T47D (cell line): ENCODE measurements at places on chromosomes 3 and 15.
A peak's percentile ranks its signal among the peaks of the same experiment; 100 is the strongest.

DNA sequence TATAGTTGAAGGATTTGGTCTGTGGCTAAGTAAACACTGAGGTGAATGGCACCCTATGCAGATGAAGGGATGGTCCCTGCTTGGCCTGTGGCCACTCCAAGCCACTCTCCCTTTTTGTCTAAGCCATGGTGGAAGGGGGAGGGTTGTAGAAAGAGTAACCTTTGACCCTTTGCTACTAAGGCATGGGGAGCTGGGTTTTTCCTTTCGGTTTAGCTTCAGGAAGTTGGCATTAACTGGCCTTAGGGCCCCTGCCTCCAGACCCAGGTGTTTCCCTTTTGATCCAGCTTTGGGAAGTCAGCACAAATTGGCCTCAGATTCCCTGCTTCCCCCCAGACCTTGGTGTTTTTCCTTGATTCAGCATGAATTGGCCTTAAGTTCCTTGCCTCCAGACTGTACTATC is 49.5 kb downstream of the EFCAB12 start:
- no peak for DNase-seq

- DNase-seq = no peak
These were observed 119.8 kb downstream of the PDCD6IP start for GRCh38 chr3:33918126-33918756.

DNA sequence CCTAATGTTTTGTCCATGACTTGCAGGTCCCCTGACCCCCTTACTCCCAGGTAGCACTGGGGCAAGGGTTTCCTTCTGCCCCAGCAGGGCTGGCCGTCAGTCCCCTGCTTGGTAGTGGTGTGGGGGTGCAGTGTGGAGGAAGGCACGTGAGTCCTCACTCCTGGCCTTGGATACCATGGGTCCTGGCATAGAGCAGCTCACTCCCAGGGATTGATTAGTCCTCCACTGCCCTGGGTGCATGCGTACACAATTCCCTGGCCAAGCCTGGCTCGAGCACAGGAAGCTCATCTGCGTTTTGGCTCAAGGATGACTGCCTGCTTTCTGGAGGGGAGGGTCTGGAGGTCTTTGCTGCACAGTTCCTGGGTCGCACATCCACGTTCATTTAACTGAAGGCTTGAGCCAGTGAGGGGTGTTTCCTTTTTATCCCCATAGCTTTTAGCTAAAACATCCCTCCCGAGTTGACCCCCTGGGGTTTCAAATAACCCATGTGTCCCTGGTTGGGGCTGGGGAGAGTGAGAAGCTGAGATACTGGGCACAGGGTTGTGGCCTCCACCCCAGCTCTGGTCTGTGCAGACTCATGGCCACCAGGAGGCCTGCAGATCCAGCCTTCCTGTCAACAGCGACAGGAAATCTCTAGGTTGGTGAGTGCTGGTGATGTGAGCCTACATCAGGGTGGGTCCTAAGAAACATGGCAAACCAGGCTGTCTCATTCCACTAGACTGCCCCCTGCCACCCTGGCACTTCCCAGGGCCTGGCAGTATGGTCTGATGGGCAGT is 11.5 kb downstream of the HEMK1 start:
- no peak for DNase-seq

- no peak for DNase-seq
These were observed 273.5 kb upstream of the CCDC54 start for GRCh38 chr3:107103786-107104185.

DNA sequence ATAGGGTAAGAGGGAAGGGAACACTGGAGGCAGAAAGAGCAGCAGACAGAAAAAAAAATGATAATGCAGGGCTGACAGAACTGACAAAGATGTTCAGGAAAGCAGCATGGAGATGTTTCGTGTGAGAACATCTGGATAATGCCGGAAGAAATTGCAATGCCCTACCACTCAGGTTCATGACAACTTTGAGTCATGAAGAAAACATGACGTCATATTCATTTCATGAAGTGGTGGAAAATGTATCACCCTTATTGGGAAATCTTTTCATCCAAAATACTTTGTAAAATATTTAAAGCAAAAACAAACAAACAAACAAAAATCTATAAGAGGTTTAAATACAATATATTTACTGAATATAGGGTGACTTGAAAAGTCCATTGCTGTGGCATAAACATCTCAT is 305.4 kb upstream of the IGF1R start:
- no peak for DNase-seq

GRCh38 chr15:74994236-74994635 is 1.1 kb upstream of the SCAMP5 start:
- DNase-seq = no peak

DNA sequence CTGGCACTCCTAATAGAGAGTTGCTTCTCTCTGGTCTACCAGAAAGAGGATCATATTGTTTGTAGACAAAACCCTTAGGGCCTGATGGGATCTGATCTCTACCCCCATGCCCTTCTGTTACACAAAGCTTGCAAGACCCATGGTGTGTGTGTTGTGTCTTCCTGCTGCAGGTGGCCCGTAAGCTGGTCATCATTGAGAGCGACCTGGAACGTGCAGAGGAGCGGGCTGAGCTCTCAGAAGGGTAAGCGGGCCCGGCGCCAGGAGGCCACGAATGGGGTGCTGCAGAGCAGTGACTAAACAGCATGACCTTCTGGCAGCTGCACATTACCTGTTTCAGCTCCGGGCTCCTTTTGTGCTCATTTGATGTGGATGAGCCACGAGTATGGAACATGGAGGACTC is 18.2 kb downstream of the TPM1 start:
- DNase-seq = no peak

DNA sequence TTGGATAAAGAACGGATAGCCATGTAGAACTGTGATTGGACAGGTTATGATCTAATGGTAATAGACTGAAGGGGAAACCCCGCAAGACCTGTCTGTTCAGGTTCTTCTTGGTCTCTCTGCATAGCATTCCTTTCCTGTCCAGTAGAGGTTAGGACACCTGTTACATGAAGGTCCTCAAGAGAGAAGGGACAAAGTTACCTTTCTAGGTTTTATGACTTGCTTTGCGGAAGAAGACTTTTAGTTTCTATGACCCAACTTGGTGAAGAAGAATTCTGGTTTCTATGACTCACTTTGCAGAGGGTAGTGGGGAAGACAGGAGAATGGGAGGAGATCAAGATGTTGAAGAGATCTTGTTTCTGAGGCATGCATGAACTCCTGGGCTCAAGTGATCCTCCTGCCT is 97.9 kb upstream of the C3orf80 start:
- DNase-seq = peak; percentile 61

DNA sequence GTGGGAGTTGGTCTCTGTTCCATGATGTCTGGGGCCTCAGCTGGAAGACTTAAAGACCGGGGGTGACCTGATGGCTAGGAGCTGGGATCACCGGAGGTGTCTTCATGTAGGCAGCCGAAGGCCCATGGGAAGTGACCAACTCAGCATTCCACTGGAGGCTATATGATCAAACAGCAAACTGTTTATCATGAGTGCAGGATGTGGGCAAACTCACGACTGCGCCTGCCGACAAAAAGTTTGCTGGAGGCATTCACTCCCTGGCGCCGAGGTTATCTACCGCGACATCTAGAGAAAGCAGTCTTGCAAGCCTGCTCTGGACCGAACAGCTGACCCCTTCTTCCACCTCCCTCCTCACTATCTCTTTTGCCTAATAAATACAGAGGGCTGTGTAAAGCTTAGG is 62.7 kb upstream of the NR2C2 start:
- DNase-seq = peak; percentile 65

DNA sequence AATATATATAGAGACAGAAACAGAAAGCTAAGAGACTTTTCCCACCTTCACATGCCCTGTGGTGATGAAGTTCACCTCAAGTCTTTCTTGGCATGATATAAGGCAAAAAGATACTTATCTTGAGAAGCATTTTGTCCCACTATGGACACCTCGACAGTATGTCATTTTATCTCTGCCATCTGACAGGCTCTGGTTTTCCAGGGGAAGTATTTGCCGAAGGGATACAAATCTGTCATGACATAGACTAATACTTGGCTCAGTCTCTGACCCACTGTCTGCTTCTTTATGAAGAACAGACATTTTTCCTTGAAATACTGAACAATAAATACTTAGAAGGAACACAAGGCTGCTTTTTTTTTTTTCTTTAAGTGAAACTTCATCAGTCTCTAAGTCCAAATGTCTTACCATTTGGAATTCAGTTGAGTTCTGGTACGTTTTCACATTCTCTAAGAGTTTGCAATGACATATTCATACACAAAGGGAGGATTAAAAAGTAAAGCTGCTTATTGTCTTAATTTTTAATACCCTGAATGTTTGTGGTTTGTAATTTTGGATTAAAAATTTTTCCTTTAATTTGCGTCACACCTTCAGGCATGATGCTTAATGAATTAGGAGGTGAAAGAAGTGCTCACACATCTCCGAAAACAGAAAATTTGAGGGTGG is 87.8 kb upstream of the LMOD3 start:
- DNase-seq = peak; percentile 24

- no peak for DNase-seq
These were observed 479.8 kb upstream of the TBL1XR1 start for GRCh38 chr3:177676947-177677587.

DNA sequence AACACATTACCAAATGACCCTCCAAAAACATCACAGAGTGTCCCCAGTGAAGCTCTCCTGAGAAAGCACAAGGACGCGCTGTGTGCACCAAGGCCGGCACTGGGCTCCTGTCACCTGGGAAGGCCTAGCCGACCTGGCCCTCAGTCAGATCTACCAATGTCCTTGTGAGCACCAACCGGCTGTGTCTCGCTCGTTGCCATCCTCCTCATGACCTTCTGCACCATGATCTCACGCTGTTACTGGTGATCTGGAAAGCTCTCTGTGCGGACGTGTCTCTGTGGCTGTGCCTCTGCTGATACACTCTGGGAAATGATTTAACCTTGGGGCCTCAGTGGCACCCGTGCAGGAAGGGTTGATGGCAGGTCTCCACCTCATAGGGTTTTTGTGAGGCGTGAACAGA is 24.2 kb downstream of the ZXDC start:
- no peak for DNase-seq

- DNase-seq = no peak
These were observed 19.1 kb upstream of the TBC1D5 start for GRCh38 chr3:17761563-17761962.

DNA sequence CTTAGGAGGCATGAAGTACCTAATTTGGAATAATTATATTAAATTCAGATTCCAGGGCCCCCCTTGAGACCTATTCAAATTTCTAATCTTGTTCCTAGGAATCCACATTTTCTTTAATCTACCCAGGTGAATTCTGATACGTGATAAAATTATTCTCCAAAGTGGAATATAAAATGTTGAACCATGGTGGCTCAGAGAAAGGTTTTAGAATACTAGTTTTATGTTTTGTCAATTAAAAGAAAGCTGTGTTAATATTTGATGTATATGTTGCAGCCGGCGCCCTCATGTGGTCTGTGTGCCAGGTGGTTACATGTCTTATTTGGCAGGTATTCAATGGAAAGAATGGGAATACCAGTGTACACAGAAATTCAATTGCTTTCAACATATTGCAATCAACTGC is 321.8 kb downstream of the FEZF2 start:
- no peak for DNase-seq

- DNase-seq = no peak
These were observed 14.2 kb upstream of the MAPK6 start for GRCh38 chr15:52004806-52005205.

DNA sequence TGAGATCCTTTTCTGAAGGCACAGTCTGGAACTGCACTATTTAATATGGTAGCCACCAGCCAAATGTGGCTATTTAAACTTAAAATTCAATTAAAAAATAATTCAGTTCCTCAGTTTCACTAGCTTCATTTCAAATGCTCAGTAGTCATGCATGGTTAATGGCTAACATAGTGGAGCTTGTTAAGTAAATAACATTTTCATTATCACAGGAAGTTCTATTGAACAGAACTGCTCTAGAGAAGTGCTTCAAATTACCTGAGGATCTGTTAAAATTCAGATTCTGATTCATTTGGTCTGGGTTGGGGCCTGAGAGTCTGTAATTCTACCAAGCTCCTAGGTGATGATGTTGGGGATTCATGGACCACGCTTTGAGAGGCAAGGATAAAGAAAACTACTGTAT is 109.6 kb upstream of the THRB start:
- no peak for DNase-seq

GRCh38 chr3:181292984-181293383 is 303.4 kb upstream of the DNAJC19 start:
- DNase-seq = no peak

GRCh38 chr15:45439521-45440260 is 61.3 kb upstream of the GATM start:
- no peak for DNase-seq

- DNase-seq = peak; percentile 68
These were observed 31.9 kb upstream of the RAB6B start for GRCh38 chr3:133927540-133928066.

DNA sequence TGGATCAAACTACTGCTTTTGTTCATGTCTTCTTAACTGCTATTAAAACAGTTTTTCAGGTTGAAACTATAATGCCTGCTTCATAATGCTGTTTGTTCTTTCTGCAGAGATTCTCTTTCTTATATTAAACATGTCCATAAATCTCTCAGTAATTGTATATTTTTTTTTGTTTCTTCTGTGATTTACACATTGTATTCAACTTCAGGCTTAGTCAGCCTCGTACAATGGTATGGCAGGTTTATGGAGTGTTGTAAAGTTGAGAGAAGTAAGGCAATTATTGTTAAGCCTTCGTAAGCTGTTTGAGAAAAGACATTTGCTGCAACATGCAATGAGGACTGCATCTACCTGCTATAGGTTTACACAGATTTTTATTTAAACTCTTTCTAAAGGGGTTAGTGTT is 977.1 kb downstream of the DIPK2A start:
- no peak for DNase-seq

GRCh38 chr3:48226939-48227338 is 3.6 kb downstream of the CAMP start:
- DNase-seq = no peak

DNA sequence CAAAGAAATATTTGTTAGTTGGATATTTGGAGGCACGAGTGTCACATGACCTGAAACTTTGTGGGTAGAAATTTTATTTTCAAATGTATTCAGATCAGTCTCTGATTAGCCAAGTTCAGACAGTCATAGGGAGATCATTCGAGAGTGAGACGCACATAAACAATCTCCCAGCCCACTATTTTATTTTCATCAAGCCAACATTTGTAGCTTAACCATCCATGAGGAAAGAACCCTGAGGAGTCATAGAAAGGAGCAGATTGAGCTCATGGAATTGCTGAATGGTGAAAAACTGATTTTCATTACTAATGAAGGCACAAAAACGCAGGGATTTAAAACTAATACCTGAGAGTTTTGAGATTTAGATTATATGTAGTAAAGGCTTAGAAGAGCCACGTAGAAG is 548.7 kb downstream of the NSUN3 start:
- no peak for DNase-seq

DNA sequence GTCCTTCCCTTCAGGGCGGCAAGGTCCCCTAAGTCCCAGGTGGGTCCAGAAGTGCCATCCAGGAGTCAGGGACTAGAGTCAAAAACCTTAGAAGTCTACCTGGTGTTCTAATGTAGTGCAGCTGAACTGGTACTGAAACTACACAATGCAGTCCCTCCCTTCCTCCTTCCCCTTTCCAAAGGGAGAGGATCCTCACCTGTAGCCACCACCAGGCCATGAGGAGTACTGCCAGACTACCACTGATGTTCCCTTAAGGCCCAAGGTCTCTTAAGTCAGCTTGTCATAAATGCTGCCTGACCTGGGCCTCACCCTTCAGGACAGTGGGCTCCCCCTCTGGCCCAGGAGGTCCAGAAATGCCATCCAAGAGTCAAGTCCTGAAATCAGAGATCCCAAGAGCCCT is 98.9 kb downstream of the ULK4 start:
- DNase-seq = no peak

- no peak for DNase-seq
These were observed 18.3 kb downstream of the FBXO22 start for GRCh38 chr15:75921732-75922703.

- peak; percentile 23 for DNase-seq
These were observed 525.1 kb upstream of the GOLIM4 start for GRCh38 chr3:168620854-168621253.

GRCh38 chr15:68593341-68593740 is 14.5 kb downstream of the CORO2B start:
- DNase-seq = no peak
